Peyer's patch (tissue), 4 donors: ENCODE measurements at places on chromosomes 7 and 10. TPM values are rescaled to one million over a fixed set of nuclear protein-coding genes. Genes with fewer than 3 reads are reported as not detected.

DNA sequence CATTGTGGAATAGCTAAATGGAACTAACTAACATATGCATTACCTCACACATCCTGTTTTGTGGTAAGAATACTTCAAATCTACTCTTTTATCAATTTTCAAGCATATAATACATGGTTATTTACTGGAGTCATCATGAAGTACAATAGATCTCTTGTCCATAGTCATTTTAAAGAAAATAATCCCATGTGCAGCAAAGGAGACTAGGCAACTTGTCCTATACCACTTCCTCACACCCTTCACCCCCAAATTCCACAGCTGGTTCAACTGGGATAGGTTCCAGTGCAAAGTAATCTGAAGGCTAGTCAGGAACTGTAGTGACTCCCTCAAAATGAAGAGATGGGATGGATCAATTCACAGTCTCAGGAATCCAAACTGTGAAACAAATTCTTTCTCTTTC is 176.1 kb downstream of the SGMS1 start:
- no peak for DNase-seq

- no peak for DNase-seq
Observed at GRCh38 chr10:34273340-34273739, 541.8 kb downstream of the PARD3 start.

ASB10 gene
- total RNA-seq, result not detected

- no peak for DNase-seq
Observed at GRCh38 chr10:13803566-13804554, 217.1 kb downstream of the PRPF18 start.

FEZF1 gene
- total RNA-seq, result not detected

GHRHR gene
- total RNA-seq, result not detected

ANKRD61 gene
- not detected for total RNA-seq

SUN3 gene
- total RNA-seq, result not detected

SPDYE16 gene
- total RNA-seq, result 1.7 TPM

GRCh38 chr10:32680803-32681557 is 235.0 kb downstream of the CCDC7 start:
- no peak for DNase-seq

DNA sequence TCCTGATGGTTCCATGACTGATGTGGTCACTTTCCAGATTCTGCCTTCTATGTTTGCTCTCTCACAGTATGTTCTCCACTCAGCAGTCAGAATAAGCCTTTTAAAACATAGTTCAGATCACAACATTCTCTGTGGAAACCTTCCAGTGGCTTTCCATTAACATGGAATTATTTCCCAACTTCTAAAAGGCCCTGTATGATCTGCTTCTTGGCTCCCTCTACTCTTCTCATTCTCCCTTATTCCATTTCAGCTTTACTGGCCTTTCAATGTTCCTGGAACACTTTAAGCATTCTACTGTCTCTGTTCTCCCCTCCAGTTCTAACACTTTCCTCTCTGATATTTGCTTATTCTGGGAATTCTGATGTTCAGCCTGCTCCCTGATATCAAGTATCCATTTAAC is 325.6 kb downstream of the THSD7A start:
- DNase-seq, result no peak

- DNase-seq, result no peak
Observed at GRCh38 chr7:157013602-157014549, 3.4 kb upstream of the MNX1 start.

- DNase-seq, result no peak
Observed at GRCh38 chr7:100583132-100584053, 2.5 kb downstream of the LRCH4 start.

PPP2R2D gene
- 34.3 TPM for total RNA-seq

- no peak for DNase-seq
Observed at GRCh38 chr10:110091830-110092229, 84.0 kb downstream of the ADD3 start.

DNA sequence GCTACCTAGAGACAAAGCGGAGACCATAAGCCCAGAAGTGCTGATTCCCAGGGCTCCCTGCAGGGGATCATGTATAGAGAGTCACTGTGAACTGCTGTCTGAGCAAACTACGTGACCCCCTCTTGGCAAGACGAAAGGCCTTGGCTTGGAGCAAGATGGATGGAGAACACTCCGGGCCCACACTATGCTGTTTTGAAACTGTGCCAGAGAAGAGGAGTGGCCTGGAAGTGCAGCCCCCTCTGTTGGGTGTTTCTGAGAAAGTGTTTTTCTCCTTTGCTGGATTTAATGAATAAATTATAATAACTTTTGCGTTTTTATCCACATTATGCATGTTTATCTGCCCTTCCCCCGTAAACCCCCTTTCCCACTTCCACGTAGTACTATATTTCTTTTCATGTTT is 639.3 kb upstream of the GALNT17 start:
- DNase-seq, result no peak

- DNase-seq, result no peak
Observed at GRCh38 chr10:119817991-119818888, 54.4 kb downstream of the MCMBP start.

SPDYE11 gene
- total RNA-seq, result not detected

PWWP2B gene
- total RNA-seq, result 11.4 TPM

- DNase-seq, result no peak
Observed at GRCh38 chr7:24283897-24284698, at the start of gene NPY. NPY (plus strand) TSS chr7:24284190; CDS start chr7:24285241, 1,051 bp downstream.

DNA sequence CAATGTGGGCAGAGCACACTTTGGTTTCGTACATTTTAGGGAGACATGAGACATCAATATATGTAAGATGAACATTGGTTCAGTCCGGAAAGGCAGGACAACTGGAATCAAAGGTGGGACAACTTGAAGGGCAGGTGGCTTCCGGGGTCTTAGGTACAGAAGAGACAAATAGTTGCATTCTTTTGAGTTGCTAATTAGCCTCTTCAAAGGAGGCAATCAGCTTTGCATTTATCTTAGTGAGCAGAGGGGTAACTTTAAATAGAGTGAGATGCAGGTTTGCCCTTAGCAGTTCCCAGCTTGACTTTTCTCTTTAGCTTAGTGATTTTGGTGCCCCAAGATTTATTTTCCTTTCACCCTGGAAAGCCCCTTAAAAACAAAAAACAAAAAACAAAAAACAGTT is 21.3 kb downstream of the ZNF487 start:
- DNase-seq, result no peak

DNA sequence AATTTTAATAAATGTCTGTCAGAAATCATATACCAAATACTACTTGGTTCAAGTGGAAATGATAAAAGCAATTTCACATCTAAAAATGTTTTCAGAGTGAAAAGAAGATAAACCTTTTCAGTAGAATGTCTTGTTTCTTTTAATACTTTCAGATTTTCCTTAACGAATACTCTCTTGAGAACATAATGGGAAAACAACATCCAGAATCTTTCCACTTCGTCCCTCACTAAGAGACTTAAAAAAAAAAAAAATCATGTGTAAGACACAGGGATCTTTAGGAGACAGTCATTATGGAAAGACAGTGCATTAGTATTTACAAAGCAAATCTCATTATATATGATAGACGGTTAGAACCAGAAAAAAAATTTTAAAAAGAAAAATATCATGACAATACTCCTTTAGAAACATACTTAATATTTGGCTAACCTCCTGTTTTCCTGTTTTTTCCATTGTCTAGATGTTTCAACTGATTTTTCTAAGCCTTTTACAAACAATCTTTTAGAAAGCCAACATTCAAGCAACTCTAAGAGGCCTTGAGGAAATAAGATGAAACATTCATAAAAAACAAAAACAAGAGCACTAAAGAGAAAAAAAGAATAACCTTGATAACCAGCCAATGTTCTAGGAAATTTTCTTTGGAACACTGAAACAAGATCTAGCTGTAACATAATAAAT is 339.9 kb upstream of the LRRN3 start:
- no peak for DNase-seq

DNA sequence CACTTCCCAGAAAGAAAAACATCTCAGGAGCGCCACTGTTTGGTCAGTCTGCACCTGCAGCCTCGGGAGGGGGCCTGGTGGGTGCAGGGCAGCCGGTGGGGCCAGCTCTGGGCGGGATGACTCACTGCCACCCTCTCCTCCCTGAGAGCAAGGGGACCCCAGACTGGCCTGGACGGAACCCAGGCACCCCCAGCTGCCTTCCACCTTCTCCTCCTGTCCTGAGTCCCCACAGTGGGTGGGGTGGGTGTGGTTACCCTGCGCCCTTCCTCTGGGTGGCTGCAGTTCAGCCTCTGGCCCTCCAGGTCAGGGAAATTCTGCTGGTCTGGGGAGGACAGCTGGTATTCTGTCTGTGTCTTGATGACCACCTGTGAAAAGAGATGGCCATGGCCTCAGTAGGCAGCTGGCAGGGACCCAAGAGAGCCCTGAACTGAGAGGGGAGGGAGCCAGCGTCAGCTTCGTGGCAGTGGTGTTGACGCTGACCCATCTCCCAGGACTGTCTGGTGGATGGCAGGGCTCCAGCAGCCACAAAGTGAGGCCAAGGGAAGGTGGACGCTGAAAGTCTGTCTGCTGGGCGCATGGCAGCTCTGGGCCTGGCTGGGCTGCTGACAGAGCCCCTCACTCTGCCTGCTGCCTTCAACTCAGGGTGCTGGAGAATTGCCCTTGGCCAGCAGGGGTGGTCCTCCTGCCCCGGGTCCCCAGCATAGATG is 8.9 kb downstream of the CALY start:
- no peak for DNase-seq

- DNase-seq, result no peak
Observed at GRCh38 chr10:108736111-108736510, 1187.2 kb downstream of the XPNPEP1 start.

- DNase-seq, result no peak
Observed at GRCh38 chr10:29277296-29277695, 11.6 kb upstream of the LYZL1 start.

DNA sequence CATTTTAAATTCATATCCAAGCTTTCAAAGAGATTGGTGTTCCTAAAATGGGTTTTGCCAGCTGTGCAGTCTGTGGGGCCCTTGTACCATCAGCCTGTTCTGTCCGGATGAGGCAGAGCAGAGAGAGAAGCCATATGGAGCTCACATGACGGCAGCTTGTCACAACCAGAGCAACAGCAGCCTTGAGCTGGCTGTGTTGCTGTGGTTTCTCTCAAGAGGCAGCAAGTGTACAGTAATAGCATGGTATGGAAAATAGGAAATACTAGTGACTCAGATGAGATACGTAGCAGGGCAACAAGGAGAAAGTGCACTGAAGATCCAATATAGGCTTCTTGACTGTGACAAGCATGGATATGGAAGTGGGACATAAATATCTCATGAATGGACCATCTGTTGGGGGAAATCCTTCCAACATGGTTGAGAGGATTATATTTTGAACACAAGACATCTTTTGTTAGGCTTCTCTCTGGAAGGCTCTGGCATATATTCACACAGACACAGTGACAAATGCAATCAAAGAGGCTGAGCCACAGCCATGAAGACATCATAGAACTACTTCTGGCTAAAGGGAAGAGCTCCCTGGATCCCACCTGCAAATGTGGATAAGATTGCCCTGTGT is 251.0 kb upstream of the TAC1 start:
- no peak for DNase-seq

DNA sequence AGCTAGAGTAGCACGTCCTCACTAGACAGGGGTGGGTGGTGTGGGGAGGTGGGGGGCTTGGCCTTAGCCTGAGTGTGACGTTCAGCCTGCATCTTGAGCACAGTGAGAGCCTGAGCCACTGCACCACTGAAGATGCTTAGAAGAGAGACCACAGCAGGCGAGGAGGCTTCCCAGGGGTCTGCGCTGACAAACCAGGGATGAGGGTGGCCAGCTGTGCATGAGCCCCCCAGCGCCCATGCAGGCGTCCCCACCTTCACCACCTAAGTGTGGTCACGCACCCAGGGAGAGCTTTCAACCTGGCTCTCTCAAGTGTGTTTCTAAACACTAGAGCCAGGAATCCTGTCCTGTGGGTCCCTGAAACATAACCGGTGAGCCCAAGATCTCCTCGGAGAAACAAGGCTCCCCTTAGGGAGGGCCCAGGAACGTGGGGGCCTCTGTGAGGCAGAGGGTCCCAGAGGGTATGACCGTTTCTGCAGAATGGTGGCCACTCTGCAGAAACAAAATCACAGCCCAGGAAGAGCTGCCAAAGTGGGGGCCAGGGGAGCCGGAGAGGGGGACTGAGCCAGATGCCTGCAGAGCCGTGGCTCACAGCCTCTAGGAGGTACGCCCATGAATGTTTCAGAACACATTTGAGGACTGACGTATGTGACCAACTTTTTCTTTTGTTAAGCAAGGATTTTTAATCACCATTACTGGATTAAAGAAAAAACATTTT is 85.2 kb upstream of the INSIG1 start:
- DNase-seq, result no peak

DNA sequence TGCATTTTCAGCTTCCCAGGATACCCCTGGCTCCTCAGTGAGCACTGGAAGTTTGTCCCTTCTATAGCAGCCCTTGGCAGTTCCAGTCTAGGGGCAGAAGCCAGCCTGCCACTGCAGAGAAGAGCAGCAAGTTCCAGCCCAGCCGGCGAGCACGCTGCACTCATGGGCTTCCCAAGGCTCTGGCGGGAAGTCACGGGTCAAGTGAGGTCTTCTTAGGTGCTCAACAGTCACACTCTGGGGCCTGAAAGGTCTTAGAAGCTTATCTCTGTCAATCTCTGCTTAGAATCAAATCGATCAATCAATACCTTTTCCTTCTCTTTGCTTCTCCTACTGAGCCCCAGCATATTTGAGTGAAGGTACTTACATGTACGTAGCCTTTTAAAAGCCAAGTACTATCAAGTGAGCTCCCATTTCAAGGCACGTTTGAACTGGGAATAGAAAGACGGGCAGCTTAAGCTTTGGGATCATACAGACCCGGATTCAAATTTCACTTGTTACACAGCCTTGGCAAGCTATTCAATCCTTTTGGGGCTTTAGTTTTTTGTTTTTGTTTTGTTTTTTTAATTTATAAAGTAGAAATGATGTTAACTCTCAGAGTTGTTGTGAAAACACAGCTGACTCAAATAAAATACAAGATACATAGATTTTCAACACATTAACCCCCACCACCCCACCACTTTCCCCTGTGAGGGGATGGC is 152.6 kb upstream of the KLF14 start:
- DNase-seq, result no peak

LIPM gene
- not detected for total RNA-seq

GRCh38 chr7:17651863-17652385 is 288.4 kb downstream of the SNX13 start:
- DNase-seq, result no peak
